ENCODE measurements at places on chromosomes 1 and 21.

- DNase-seq = no peak
These were observed 1.4 kb downstream of the TIPRL start for GRCh38 chr1:168180148-168180524.

DNA sequence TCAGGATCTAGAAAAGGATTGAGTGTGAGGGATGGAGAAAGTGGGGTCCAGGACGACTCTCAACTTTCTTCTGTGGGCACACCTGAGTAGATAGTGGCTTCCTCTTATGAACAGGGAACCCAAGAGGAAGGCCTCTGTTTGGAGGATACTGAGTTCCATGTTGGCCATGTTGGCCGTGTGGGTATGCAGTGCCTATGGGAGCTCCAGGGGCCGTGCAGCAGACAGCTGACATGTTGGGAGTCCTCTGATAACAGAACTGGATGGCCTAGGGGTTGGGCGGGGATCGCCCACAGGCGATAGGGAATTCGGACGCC lies 43.0 kb downstream of the TMEM53 start:
- DNase-seq = no peak

- DNase-seq = no peak
These were observed 492.6 kb downstream of the LMO4 start for GRCh38 chr1:87821335-87821697.

DNA sequence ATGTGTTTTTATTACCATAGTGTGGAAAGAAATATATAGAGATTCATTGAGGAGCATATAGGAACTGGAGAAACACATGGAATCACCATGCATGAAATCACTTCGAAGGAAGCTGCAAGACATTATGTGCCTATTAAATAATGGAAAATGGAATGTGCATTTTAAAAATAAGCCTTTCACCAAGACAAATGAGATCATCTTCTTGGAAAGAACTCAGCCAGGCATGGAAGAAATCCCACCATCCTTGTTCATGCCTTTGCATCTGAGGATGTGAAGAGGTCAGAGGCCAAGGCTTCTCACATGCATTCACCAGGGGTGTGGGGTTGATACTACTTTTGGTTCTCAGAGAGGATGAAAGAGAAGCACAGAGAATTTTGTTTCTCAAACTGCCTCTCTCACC lies 50.0 kb downstream of the C1orf198 start:
- no peak for DNase-seq

- DNase-seq = no peak
These were observed 490.4 kb downstream of the PTPRC start for GRCh38 chr1:199129247-199129646.

- peak; percentile 70 for DNase-seq
These were observed 28.4 kb downstream of the ACP6 start for GRCh38 chr1:147641695-147642592.

DNA sequence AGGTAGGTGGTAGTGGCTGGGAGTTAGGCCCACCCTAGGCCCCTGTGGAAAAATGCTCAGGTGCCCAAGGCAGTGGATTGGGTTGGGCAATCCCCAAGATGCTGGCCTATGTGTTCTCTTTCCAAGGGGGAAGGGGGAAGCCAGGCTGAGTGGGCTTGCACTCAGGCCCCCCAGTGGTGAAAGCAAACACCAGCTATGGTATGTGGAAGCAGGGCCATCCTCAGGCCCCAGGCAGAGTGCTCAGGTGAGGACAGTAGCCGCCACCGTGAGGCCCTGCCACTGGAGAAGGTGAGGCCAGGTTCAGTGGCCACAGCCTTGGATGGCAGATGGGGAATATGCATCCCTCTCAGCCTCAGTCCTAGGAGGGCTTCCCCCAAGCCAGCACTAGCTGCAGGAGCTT lies 11.8 kb downstream of the LY9 start:
- no peak for DNase-seq

DNA sequence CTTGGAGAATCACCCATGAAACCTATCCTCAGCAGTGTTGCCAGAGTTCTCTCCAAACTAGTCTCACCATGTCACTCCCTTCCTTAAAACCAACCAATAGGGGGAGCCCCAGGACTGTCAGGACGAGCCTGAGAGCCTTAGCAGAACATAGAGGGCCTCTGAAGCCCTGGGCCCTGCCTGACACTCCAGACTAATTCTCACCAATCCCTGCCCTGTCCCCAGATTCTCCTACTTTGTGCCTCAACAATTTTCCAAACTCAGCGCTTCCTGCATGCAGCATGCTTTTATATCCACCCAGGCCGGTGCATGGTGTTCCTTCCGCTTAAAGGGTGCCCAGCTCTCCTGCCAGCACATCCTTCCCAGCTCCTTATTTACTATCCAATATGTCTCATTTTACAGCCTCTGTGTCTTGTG lies 42.7 kb downstream of the HSD3B1 start:
- no peak for DNase-seq

DNA sequence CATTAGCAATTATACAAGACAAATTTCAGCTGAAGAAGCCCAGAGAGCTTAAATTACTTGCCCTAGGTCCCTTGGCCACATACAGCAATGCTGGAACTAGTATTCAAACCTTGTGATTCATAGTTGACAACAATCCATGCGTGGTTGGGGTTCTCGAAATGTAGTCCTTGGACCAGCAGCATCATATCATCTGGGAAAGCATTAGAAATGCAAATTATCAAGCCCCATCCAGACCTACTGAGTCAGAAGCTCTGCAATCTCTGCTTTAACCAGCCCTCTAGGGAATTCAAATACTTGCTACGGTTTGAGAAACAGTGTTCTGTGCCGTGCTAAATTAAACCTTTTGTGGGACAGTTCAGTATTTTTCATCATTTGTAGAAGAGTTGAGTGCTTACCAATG lies 65.1 kb downstream of the CLIC6 start:
- DNase-seq = no peak

DNA sequence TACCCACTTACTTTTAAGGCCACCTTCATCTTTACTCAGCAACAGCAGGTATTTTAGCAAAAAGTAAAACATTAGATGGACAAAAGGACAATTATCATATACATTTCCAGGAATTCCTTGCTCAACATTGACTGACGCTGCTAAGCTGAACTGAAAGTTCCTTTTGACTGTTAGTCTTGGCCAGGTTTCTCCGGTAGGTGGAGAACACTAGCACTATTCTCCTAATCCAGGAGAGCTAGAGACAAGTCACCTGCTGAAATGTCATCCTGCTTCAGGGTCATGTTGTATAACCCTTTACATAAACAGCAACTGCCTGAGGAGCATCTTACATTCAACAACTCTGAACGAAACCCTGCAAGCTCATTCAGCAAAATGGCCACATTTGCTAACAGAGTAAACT lies 109.0 kb upstream of the ESRRG start:
- no peak for DNase-seq

DNA sequence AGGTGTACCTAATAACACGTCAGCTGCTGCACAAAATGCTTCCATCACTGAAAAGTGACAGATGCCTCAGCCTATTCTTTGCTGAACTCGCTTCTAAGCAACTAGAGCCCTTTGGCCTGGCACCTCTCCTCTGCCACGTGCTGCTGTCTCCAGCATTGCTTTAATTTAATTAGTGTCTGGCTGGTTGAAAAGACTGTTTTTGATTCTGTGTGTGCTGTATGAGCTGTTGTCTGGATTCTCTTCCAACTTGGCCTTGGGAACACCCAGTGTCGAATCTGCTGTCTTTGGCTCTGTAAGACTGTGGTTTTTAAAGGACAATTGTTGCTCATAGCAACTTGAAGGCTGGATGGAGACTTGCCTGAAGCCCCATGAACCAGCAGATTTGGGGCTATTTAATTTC lies 109.5 kb downstream of the PSMG1 start:
- DNase-seq = no peak

- DNase-seq = no peak
These were observed 8.8 kb downstream of the ATPAF1 start for GRCh38 chr1:46659307-46659870.

GRCh38 chr21:31260790-31261189 lies 83.3 kb downstream of the TIAM1 start:
- no peak for DNase-seq

DNA sequence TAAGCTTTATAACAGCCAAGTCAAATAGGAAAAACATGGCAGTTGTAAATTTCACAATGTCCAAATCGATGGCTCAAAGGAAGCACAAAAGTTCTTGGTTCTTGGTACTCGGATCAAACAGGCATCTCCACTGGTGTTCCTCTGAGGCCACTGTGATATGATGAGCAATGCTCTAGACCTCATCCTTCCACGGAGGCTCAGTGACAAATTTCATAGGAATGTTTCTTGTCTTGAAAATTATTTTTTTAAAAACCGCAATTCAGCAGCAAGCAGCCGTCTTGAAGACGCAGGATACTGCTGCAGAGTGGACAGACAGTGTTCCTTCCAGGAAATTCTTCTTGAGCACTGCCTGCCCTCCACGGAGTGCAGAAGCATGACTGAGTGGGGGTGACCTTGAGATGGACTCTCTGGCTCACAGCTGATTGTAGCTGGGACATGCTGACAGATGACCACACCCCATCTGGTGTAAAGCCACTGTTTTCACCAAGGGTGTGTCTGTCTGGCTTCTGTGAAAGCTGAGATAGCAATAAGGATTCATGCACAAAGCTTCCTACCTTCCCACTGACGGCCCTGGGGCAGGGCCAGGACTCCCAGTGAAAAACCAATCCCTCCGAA lies 61.9 kb downstream of the TIAM1 start:
- DNase-seq = no peak

DNA sequence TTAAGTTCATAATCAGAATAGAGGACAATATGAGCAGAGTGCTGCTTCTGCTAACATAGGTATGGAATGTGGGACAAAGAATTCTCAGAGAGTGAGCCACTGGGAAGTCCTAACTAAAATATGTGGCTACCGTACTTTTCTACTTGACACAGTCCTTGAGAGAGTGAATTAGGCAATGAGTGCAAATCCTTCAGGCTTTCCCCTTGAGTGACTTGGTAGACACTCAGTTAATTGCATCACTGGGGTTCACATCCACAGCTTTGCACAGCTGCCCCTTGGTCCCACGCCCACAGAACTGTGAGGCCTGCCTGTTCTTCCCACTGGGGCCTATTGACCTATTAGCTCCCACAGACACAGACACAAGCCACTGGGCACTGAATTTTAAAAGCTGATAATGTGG lies 40.5 kb upstream of the PAXBP1 start:
- DNase-seq = no peak

- DNase-seq = peak; percentile 37
These were observed 11.1 kb upstream of the MSTO1 start for GRCh38 chr1:155598842-155599331.

GRCh38 chr1:167431261-167431908 lies 86.9 kb downstream of the CD247 start:
- DNase-seq = no peak

DNA sequence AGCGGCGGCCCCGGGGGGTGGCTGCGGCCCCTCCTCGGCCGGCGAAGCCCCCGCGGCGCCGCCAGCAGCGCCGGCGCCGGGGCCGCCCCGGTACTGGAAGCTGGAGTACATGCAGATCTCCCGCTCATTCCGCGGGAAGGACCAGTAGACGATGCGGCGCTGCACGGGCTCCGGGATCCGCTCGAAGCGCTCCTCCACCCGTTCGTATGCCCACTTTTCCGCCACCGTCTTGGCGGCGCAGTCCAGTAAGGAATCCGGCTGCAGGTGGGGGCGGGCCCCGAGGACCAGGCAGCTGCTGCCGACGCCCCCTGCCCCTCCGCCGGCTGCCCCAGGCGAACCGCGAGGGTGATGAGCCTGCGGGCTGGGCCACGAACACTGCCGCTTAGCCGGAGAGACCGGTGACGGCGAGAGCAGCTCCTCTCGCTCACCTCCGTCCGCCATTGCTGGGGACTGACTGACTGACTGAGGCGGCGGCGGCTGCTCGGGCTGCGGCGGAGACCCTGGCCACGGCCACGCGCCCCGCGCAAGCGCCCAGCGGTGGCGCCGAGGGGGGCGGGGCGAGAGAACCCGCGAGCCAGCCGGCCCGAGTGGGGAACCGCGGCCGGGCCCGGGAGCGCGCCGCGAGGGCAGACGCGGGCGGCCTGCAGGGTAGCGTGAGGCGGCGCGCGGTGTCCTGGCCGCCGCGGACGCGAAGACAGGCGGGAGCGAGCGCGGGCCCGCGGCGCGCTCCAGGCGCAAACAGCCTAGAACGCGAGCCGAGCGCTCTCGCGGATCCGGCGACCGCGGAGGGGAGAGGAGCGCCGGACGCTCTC lies at the start of gene ZSWIM5:
Gene ZSWIM5 (minus strand): TSS at position 696 of the 812 bp plus-strand sequence. CDS start 255 bp downstream, at position 441.
- DNase-seq = peak; percentile 68

DNA sequence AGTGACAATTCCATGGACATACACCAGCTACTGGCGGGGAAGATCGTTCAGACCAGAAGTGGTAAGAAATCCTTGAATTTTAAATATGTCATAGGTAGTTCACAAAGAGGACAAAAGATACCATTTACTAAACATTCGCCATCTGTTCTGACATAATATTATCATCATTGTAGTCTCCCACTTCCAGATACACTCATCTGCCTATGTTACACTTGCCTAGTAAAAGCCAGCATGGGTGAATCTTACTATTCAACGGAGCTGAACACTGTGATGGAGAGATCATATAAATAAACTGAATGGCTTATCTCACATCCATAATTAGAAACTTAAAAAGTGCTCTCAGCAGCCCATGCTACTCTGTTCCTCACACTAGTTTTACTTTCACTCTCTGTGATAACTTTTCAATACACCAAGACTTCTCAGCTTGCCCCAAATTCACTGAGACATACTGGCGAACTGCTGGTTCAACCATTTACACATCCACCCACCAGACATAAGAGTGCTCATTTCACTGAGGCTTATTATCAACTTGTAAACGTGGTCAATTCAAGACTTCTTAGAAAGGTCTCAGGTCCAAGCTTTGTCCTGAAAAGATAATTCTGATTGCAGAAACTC lies 463 bp upstream of the PRRC2C start:
- no peak for DNase-seq

- DNase-seq = peak; percentile 17
These were observed 70.2 kb upstream of the ERRFI1 start for GRCh38 chr1:8096105-8097011.

- DNase-seq = no peak
These were observed 46.7 kb upstream of the PPP2R5A start for GRCh38 chr1:212238552-212238951.

DNA sequence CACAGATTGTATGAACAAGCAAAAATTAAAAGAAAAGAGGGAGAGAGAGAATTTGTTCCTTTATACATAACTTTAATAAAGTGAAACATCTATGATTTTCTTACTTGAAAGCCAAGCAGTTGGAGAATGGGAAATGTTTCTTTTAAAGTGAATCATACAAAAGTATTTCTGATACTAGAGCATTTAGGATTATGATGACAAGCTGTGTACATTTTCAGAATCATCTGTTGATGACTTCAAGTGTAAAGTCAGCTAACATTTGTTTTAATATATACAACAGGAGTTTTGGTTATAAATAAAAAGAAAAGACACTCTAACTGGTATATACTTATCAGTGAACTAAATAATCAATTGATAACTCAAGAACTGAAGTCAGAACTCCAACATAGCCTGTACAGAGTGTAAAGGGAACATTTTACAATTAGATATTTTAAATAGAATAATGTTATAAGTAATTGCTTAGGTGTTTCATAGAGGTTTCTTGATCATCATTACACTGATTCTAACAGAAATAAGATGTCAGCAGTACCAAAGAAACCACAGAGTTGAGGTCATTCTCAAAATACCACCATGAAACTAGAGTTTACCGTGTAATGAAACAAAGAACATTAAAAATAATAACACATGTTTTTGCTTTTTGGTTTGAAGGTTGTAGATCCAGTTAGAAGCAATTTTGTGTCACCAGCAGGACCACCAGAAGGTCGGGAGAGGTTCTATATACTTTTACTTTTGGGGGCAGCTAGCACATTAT lies 103.4 kb downstream of the COL24A1 start:
- no peak for DNase-seq

GRCh38 chr1:203268901-203269653 lies 36.2 kb upstream of the BTG2 start:
- no peak for DNase-seq

GRCh38 chr21:16770266-16770665 lies 742.6 kb upstream of the CXADR start:
- DNase-seq = no peak

Measured in CD4-positive, alpha-beta T cell (primary cell).